ENCODE measurements at places on chromosomes 7 and 10.

DNA sequence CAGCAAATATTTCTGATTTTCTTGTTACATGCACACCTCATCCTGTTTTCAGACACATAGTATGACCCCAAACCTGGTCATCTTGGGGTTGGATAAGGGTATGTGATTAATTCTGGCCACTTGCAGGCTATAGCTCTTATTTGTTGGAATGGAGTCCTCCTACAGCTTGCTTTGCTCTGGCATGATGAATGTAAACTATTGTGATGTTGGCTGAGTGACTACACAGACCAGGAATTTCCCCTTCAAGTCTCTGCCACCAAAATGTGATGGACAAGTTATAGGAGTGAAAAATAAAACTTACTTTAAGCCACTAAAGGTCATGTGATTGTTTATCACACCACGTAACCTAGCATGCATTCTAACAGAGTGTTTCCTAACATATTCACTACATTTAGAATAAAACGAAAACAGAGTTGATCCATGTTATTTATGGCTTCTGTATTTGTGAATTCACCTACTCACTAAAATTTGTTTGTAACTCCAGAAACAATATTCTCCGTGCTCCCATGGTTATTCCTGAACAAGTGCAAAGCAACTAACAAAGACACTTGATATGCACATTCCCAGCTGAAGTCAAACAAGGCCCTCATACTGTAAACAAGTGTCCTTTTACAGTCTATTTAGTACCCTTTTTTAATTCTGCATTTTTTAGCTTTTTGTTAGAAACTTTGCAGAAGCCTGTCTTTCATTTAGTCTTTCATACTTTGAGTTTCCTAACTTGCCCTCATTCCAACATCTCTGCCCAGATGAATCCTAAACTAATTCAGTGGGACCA lies 599.2 kb upstream of the PCDH15 start:
- no peak for DNase-seq

- no peak for DNase-seq
These were observed 30.6 kb downstream of the ECHDC3 start for GRCh38 chr10:11772575-11773288.

DNA sequence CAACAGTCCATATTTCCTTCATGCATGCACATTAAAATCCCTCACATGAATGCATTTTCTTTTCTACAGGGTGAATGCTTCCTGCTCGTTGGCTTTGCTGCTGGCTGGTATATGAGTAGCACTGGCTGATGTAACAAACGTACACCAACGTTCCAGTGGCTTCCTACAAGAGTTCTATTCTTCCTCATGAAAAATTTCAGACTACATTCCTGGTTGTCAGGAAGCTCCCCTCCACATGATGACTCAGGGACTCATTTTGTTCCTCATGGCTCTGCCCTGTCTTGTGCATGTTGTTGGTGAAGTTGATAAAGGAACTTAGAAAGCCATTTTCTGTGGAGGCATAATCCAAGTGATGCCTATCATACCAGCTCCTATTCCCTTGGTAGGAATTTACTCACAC lies 470.7 kb upstream of the KLF6 start:
- DNase-seq, result no peak

DNA sequence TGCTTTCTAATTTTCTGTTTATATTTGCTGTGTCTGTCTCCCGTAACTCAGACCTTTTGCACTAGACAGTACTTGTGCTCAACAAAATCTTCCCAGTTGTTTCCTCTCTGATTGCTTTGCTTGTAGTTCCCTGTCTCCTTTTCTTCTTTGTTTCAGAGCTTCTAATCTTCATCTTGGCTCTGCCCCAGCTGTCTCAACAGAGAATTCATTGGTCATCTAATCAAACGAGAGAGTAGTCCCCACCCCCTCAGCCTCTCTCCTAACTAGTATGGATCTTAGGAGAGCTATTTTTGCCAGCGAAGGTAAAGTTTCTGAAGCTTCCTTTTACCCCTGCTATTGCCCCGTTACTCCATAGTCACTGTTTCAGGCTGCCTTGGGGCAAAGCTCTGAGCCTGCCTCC lies 32.8 kb downstream of the SLC26A4 start:
- no peak for DNase-seq

- DNase-seq, result no peak
These were observed 112.5 kb upstream of the GHITM start for GRCh38 chr10:84026821-84027257.

- DNase-seq, result no peak
These were observed 28.8 kb upstream of the NMT2 start for GRCh38 chr10:15197276-15197675.

GRCh38 chr7:100865372-100865911 lies 1.7 kb upstream of the TRIP6 start:
- DNase-seq, result no peak

DNA sequence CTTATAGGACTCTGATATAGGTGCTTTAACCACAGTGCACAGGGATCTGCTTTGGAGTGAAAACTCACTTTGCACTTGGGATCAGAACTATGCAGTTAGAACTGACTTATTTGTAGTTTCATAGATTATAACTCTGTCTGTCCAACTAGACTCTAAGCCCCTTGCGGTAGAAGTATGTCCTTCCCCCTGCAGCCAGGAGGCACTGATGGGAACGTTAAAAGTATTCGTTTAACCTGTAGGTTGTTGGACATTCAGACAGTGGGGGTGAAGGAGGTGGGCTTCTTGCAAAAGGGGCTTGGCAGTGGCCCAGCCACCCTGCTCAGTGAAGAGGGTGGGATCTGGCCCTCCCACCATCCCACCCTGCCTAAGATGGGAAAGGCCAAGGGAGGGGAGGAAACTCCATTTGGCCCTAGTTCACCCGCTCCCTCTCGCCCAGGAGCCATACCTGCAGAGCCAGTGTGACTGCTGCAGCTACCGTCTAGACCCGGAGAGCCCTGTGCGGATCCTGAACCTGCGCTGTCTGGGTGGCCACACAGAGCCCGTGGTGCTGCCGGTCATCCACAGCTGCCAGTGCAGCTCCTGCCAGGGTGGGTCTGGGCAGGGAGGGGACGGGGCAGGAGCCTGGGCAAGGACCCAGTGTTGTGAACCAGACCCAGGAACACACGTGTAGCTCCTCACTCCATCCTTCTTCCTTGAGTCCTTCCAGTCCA lies 5.7 kb upstream of the ZNF862 start:
- DNase-seq, result peak; percentile 11

GRCh38 chr10:104450954-104451353 lies 97.3 kb downstream of the CFAP58 start:
- DNase-seq, result no peak

DNA sequence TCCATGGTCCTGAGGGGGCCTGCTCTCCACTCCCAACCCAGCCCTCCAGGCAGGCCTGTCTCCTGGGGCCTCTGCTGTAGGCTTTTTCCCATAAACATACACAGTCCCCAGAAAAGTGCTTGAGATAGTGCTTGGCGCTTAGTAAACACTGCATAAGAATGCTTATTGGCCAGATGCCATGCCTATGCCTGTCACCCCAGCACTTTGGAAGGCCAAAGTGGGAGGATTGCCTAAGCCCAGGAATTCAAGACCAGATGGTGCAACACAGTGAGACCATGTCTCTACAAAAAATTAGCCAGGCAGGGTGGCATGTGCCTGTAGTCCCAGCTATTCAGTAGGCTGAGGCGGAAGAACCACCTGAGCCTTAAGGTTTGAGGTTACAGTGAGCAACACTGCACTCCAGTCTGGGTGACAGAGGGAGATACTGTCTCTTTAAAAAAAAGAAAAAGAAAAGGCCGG lies 24.6 kb upstream of the ASL start:
- DNase-seq, result no peak

GRCh38 chr7:100655908-100656674 lies at the start of gene ACTL6B:
TSS of gene ACTL6B (minus strand) at chr7:100656448. CDS start at chr7:100656354, 94 bp downstream.
- peak; percentile 41 for DNase-seq

GRCh38 chr10:27153845-27154193 lies 365 bp downstream of the YME1L1 start:
- DNase-seq, result peak; percentile 27

DNA sequence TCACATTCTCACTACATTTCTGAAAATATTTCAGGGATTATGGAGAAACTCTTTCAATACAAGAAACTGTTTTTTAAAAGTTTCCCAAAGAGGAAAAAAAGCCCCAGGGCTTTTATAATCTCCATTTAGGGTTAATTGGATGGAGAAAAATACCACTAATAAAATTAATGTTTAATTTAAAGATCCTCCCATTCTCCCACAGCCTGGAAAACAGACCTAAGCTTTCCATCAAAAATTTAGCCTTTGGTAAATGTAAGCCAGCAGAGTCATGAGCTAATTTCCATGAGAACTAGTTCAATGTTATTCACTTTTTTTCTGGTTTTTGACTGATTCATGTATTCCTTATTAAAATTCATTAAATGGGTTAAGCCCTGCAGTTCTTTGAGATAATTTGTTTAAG lies 408.7 kb downstream of the PHTF2 start:
- DNase-seq, result no peak

DNA sequence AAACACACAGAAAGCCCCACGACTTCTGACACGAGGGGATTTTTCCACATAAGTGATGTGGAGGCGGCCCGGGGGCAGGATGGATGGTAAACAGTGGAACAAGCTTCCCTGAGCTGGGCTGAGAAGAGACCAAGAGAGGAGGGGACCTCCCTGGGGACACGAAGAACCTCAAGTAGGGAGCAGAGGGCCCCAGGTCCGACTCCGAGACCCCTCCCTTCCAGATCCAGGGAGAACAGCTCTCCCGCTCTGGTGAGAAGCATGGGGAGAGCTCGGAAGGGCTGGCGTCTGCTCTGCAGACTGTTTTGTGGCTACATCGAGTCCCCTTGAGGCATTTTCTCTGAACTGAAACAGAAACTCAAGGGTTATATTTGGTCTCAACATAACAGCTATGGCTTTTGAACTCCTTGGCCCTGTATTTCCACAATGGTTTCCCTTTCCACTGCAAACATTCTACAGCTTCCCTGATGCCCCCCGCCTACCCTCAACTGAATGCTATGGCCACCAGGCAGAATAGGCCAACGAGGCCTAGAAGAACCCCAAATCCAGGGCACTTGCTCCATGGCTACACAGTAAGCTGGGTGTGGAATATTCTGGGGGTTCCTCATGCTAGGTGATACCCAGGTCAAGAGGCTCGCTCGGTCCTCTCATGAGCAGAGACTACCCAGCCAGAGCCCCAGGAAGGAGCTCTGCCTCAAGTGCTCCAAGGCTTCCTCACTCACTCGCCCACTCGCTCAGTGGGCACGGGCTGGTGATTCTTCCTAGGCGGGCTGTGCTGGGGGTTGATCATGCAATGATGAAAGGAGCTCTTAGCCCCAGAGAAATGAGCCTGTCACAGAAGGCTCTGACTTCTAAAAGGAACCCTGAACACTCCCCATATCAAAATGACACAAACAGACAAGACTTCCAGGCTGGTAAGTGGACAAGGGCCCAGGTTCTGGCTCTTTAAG lies 47.5 kb downstream of the FAM53B start:
- peak; percentile 44 for DNase-seq

- no peak for DNase-seq
These were observed 91.6 kb downstream of the PPP1R9A start for GRCh38 chr7:94999069-94999351.

- no peak for DNase-seq
These were observed 48.6 kb upstream of the MKLN1 start for GRCh38 chr7:131279044-131279443.

- no peak for DNase-seq
These were observed 20.3 kb downstream of the BMS1 start for GRCh38 chr10:42802876-42803275.

GRCh38 chr7:116902867-116903266 lies 40.5 kb downstream of the CAPZA2 start:
- no peak for DNase-seq

- no peak for DNase-seq
These were observed 125.4 kb downstream of the EVX1 start for GRCh38 chr7:27367933-27368549.
